ENCODE measurements at places on chromosomes 7 and 10.

GRCh38 chr7:132882714-132883428 is 199.0 kb downstream of the CHCHD3 start:
- peak; percentile 21 for DNase-seq

- peak; percentile 41 for DNase-seq
Measured at GRCh38 chr7:108415821-108416536, 40.3 kb downstream of the NRCAM start.

GRCh38 chr7:146116521-146117222 is at the start of gene CNTNAP2:
TSS of gene CNTNAP2 (plus strand) at chr7:146116801. CDS start at chr7:146116877, 76 bp downstream.
- DNase-seq: no peak

GRCh38 chr7:2114052-2114451 is 118.7 kb downstream of the MAD1L1 start:
- DNase-seq: no peak

DNA sequence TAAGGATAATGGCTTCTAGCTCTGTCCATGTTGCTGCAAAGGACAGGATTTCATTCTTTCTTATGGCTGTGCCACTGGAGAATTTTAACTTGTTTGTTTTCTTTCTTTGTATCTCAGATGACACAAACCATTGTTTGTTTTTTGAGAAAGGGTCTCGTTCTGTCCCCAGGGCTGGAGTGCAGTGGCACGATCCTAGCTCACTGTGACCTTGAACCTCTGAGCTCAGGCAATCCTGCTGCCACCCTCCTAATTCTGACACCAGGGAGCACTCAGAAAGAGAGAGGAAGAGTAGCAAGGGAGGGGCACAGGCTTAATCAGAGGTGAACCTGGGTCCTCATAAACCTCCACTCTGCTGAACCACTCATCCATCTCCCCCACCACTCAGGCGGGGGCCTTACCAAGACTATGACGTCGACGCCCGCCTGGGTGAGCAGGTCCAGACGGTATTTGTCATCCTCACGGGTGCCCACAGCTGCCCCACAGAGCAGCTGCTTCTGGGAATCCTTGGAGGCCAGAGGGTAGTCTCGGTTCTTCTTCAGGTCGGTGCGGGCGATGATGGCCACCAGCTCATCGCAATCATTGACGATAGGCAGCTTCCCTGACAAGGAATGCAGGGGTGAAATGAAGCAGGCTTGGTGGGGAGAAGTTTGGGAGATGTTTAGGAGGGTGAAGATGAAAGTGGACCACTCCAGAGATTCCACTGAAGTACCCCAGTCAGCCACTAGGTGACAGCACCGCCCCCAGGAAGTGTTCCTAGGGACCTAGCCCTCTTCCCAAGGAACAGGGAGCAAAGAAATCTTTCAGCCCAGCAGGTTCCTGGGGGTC is 11.6 kb downstream of the IMPDH1 start:
- no peak for DNase-seq

- DNase-seq: peak; percentile 4
Measured at GRCh38 chr7:158245724-158246041, 341.9 kb downstream of the PTPRN2 start.

DNA sequence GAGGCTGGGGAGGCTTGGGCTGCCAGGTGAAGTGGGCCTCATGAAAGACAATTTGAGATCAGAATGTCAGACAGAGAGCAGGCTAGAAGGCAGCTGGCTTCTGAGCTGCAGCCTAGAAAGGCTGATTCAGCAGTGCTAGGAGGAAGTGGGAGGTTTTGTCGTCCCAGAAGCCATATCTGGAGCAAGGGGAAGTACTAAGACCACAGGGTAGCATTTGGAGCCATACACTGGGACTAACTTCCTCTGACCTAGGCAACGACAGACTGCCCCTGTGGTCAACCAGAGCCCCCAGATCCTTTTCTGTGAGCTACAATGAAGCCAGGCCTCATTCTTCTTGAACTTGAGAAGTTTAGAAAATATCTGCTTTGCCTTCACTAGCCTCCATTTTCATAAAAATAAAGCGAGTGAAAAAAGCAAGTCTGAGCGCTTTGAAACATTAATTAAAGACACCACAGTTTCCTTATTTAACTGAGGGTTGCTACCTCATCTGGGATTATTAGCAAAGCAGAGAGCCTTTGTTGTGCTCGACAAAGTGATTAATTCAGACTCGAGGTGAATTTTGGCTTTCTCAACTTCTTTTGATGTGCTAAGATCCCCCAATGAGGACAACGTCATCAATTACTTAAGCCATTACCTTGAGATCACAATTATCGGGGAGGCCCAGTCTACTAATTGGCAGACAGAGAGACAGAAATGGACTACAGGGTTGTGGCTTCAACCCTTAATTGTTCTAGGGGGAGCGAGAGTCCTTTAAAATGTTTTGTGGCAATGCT is 26.6 kb downstream of the TBXAS1 start:
- DNase-seq: peak; percentile 60

DNA sequence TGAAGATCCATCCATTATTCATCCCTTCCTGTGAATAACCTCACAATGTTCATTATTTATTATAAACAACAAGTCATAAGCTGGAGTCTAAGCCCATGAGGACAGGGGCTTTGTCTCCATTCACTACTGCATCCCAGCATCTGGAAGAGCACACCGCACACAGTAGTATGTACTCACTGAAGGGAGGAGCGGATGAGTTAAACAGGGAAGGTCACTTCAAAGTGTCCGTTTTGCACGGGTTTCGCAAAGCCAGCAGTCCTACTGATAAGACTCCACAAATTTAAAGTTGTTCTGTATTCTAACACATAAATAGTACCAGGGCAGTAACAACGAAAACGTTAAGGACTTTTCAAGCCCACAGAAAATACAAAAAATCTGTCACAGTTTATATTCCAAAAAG is 167.9 kb downstream of the PARD3 start:
- DNase-seq: no peak

- no peak for DNase-seq
Measured at GRCh38 chr10:102501201-102502028, 1.1 kb downstream of the ACTR1A start.

- DNase-seq: no peak
Measured at GRCh38 chr7:958221-959200, 4.0 kb upstream of the ADAP1 start.

GRCh38 chr7:89123871-89124270 is 328.3 kb upstream of the TEX47 start:
- DNase-seq: no peak

- DNase-seq: peak; percentile 58
Measured at GRCh38 chr10:29734962-29735627, 100.3 kb upstream of the SVIL start.
